Cerebellar cortex (tissue), 1 donor: ENCODE measurements at places on chromosomes 4 and X.

DNA sequence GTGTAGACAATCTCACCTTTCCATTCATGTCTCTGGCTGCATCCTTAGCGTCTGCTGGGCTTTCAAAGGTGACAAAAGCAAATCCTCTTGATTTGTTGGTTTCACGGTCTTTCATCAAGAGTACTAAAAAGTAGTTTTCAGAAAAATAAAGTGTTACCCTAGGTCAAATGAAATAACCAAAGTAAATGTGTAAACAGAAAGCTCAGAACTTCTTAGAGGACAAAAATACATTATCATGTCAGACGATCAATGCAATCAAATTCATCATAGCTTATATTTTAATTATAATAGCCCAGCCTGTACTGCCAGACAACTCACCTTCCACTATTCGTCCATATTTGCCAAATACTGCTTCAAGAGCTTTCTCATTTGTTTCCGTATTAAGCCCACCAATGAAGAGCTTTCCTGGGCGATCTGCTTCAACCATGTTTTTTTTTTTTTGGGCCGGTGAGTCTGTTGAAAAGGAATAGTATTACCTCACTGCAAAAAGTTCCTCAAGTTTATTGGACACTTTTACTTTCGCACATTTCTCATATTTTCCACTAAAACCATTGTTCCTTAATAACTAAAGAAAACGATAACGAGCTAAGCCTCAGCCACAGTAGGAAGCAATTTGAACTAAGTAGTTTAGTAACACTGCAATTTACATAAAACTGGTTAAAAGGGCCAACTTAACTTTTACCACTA lies 1.4 kb downstream of the RBMX start:
- DNase-seq: no peak

DNA sequence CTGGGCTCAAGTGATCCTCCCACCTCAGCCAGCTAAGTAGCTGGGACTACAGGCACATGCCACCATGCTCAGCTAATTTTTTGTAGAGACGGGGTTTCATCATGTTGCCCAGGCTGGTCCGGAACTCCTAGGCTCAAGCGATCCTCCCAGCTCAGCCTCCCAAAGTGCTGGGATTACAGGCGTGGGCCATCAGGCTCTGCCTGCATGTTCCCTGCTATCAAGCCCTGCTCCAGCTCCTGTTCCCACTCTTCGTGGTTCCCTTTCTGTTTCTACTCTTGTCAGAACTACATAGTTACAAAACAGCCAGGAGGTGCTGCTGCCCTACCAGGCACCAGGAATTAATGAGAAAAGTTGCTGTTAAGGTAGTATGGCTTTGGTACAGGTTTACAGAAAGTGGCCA lies 8.7 kb downstream of the TIMP1 start:
- no peak for DNase-seq

- no peak for DNase-seq
Measured at GRCh38 chrX:152915541-152916241, 17.8 kb downstream of the ZNF185 start.

- no peak for DNase-seq
Measured at GRCh38 chr4:80462621-80463091, 127.1 kb downstream of the CFAP299 start.
